ENCODE measurements at places on chromosomes 2 and 18.
A peak's percentile ranks its signal among the peaks of the same experiment; 100 is the strongest.

GRCh38 chr18:37564711-37565100 is 892 bp downstream of the CELF4 start:
- peak; percentile 10 for DNase-seq

- no peak for DNase-seq
These were observed 263.4 kb downstream of the NEDD4L start for GRCh38 chr18:58307441-58307840.

DNA sequence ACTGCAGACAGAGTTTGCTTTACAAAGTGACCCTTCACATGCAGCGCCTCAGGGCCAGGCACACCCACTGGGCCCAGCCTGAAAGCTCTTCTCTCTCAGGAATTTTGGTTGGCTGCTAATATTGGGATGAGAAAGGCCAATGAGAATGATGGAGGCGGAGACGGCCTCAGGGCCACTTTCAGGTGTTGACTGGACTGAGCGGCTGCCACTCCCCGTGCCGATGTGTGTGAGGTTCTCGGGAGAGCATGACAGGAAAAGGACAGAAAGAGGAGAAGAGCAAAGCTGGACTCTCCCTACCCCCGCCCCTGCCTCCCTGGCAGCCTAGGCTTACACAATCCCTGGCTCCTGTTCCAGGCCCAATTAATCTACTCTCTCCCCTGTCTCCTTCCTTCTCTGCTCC is 155.7 kb downstream of the CELF4 start:
- DNase-seq: no peak

GRCh38 chr2:106963156-106963555 is 77.2 kb upstream of the ST6GAL2 start:
- DNase-seq: no peak

GRCh38 chr18:54323970-54324369 is 33.7 kb downstream of the STARD6 start:
- DNase-seq: no peak

DNA sequence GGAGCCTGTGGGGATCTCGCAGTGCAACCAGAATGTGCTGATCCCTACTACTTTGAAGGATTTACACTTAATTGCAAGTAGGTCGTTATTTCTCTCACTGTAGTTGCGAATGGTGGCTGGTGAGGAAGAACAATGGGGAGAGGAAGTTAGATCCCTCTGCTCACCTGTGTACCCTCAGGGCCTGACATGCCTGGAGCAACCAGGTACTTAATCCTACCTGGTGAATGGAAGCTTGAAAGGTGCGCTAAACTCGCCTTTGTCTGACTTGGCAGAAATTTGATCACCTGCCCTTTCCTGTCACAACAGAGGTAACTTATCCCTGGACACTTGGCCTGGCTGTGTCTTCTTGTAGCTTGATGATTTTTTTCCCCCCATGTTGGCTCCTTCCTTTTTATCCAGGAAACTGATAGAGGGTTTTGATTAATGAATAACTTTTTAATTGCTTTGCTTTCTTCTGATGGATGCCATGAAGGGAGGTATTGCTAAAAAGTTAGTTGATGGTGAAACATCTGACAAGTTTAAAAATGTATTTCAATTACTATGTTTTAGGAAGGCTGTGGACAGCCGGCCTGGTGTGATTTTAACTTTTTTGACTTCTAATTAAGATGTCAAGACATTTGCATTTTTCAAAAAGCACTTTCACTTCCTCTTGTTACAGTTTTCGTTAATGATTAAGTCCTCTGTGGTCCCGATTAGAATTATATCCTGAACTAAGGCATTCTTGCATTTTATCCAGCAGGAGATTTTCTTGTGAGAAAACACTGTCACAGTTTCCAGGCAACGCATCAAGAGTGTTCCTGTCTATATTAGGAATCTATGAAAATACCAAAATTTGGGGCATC is 9.2 kb downstream of the SGPP2 start:
- no peak for DNase-seq

DNA sequence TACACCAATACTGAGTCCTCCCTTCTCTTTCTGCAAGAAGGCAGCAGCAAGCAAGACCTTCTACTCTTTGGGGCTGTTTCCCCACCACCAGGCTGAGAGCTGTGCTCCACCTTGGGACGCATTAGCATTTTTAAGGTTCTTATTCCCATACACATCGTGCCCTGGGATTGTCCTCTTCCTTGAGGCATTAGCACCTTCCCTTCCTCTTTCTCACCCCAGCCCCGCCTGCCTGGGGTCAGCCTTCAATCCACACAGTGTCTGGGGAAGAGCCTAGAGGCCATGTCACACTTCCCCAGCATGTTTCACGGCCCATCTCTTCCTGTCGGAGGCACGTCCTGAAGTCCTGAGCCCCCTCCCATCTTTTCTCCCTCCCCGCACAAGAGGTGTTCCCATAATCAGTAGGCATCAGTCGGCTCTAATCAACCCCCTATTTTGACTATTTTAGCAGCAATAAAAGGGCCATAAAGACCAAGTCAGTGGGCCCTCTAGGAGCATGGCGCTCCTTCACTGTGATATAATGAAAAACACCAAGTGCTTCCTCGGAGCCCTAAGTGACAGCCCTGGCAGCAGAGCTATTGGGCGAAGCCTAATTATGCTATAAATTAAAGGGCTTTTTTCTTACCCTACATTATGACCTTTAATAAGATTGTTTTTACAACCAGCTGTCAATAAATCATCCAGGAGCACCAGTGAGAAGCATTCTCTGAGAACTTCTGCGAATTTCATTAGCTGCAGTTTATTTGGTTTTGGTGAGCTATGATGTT is 55.0 kb upstream of the PKDCC start:
- no peak for DNase-seq

DNA sequence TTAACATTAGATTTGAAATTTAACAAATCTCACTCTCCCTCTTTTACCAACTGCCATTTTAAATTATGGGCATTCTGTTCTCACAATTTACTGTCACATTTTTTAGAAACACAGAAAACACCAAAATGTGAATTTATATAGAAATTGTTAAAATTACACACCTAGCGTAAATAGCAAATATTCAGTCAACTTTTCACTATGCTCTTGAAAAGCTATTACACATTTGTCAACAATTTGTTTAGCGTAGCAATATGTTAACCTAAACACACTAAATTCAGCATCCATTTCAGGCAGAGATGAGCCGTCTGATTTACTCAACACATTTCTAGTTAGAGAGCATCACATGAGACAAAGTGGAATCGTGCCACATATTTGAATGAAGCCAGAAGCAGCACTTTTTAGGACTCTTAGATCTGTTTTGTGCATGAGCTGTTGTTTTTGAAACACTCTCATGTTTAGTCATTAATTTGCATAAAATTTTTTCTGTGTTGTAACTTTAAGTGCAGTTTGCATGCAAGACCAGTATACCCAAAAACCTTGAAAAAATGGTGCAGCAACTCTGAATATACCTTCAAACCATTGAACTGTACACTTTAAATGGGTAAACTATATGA is 8.2 kb downstream of the TTC32 start:
- DNase-seq: no peak

DNA sequence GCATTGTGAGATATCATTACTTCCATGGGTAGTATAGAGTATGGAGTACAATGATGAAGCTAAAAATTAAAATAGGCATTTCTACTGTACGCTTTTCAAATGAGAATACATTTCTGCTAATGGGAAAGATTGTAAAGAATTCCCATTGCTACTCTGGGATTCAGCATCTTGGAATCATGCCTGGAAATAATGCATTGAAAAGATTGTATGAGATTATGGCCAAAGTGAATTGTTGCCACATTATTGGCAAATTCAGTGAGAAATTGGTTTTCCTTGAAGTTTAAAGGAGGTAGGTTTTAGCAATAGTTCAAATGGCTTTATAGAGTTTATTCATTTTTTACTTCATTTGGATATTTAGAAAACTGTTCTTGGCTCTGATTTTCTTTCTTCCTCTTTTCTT is 157.9 kb downstream of the GULP1 start:
- DNase-seq: no peak

DNA sequence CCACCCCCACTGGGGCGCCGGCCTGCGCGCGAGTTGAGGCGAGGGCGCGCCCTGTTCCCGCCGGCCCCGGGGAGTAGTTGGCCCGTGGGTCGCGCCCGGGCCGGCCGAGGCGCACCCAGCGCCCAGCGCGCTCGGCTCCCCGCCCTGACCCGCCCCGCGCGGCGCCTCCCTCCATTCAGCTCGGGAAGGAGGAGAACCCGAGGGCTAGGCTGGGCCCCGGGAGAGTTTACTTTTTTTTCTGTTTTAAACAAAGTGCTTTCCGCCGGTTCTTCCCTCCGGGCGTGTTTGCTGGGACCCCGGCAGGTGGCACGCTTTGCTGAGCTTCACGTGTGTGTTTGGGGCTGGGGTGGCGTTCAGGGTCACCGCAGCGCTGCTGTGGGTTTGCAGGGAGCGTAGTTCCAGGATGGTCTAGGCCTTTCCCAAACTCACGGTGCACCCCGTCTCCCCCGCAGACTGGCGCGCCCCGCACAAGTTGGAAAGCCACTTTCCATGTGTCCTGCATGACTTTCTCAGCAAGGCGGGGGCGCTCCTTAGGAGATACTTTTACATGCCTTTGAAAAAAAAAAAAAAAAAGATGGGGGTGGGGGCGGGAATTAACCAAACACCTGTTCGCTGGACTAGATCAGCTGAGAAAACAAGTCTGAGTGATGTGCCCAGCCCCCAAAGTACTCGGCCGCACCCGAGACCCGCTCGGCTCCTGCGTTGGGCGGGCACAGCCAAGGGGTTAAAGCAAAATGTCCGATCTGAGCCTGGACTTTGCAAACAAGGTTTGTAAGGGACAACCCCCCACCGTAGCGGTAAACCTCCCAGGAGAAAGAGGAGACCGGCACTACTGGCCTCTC is 825 bp downstream of the ITGA6 start:
- peak; percentile 57 for DNase-seq

DNA sequence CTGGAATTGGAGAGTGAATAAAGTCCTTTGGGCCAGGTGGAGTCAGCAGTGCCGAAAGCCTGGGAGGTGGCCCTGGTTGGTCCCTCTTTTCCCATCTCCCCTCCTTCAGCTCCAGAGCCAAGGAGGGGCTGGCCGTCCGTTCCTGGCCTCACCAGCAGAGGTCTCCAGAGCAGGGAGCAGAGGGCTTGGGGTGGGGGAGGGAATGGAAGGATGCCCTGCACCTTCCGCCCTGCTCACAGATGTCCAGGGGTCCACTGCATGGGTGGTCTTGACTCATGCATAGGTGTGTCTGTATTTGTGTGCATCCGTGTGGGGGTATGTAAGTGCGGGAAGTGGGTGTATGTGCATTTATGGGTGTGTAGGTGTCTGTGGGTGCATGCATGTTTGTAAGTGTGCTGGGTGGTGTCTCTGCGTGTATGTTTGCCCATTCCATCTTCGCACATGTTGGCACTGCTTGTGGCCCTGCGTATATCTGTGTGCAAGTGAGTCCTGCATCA is 201.8 kb downstream of the ZFP36L2 start:
- peak; percentile 53 for DNase-seq

- no peak for DNase-seq
These were observed 352.7 kb upstream of the CDH2 start for GRCh38 chr18:28529644-28530043.

DNA sequence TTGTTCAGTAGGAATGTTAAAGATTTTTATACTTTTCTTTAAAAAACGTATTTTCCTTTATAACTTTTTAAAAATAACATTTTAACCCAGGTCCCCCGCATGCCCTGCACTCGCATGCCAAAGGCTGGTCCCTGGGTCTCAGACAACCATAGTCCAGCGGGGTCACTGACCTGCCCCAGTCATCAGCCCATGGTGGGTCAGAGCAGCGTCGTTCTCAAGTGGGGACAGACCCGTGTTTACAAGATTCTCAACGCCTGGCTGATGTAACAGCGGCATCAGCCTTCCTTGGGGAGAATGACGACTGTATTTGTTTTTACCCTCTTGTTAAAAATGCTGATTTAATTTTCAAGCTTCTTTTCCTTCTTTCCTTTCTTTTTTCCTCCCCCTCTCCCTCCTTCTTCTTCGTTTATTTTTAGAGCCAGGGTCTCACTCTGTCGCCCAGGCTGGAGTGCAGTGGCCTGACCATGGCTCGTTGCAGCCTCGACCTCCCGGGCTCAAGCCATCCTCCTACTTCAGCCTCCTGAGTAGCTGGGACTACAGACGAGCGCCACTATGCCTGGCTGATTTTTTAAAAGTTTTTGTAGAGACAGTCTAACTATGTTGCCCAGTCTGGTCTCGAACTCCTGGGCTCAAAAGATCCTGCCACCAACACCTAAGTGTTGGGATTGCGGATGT is 1.0 kb upstream of the EFHD1 start:
- no peak for DNase-seq

- no peak for DNase-seq
These were observed 21.9 kb downstream of the EHBP1 start for GRCh38 chr2:62727259-62727867.

- no peak for DNase-seq
These were observed 167.2 kb upstream of the PIEZO2 start for GRCh38 chr18:11316546-11316945.

DNA sequence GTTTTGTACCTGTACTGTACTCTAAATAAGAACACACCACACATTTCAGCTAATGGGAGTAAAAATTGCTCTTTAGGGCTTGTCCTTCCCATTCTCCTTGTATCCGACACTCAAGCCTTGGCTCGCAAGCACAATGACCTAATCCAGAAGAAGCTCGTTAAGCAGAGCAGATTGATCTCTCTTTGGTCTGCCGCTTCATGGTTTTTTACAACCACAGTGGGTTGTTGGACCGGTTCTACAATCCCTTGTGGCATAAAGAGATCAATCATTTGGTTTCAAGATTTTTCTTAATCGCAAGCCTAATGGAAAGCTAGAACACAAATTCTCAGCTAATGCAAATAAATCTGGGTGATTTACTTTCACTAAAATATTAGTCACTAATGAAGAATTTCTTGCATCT is 662.1 kb downstream of the LRP1B start:
- no peak for DNase-seq

DNA sequence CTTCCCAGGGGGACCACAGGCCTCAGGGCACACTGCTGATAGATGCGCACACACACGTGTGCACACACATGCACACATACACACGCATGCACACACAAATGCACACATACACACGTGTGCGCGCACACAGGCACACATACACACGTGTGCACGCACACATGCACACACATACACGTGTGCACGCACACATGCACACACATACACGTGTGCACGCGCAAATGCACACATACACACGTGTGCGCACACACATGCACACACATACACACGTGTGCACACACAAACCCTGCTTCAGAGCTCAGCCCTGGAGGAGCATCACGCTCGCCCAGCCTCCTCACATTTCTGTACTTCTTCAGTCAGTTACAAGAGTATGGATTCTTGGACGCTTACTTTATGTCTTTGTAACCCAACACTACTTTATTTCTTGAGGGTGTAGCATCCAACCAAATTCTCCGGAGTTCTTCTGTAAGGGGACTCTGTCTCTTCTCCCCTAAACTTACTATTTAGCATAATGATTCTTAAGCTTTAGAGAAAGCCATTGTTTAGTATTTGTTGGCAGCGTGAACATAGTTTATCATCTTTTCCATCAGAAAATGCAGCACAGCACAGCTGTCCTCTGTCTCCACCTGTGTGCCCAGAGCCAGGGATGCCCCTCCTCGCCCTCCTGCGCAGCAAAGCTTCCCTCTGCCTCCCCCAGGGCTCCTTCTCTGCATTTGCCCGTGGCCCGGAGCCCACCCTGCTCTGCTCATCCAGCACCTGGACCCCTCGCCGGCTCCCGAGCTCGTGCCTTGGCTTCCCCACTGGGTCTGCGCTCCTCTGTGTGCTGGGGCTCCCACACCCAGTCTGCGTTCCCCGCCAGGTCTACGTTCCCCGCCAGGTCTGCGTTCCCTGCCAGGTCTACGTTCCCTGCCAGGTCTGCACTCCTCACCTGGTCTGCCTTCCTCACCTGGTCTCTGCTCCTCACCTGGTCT is 74.4 kb upstream of the CTDP1 start:
- DNase-seq: no peak

GRCh38 chr2:11103984-11104793 is 51.1 kb upstream of the SLC66A3 start:
- DNase-seq: peak; percentile 39

- no peak for DNase-seq
These were observed 40.3 kb downstream of the BCL11A start for GRCh38 chr2:60513191-60513590.

Measured in activated CD4-positive, alpha-beta T cell treated with anti-CD3 and anti-CD28 coated beads, Interleukin-2, amount 50 U/mL, for 48 hours (primary cell).